ENCODE measurements at places on chromosomes 12 and 14.

- DNase-seq = no peak
Observed at GRCh38 chr12:15056218-15056617, 83.4 kb downstream of the PDE6H start.

DNA sequence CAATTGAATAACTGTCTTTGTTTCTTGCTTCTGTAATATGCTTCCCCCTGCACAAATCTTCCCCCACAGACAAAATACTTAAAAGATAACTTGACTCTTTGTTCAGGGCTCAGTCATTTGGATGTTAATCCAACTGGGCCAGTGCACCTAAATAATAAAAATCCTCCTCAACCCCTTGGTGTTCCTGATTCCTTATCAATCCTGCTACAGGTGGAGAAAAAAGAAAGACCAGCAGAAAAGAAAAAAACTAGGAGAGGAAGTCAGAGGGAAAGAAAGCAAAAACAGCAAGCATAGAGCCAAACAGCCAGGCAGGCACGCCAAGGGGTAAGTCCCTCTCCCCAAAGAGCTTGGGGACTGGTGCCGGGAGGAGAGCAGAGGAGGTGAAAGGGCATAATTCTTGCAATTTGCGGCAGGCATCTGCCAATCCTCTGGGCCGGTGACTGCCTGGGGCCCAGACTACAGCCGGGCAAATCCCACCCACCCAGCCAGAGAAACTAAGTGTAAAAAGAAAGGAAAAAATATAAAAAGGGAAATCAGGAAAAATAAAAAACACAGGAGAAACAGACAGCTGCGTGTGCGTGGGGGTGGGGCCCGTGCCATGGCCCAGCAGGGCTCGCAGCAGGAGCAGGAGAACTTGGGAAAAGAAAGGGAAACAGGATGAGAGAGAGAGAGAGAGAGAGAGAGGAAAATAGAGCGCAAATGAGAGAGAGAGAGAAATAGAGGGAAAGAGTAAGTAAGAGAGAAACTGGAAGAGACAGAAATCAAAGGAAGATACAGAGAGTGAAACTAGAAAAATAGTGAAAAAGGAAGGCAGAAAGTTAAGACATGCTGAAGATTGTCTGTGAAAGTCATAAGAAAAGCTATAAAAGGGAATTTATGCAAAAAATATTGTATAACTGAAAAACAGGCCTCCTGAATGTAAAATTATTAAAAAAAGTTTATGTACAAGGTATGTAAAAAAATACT is 21.4 kb downstream of the KLRK1 start:
- no peak for DNase-seq

DNA sequence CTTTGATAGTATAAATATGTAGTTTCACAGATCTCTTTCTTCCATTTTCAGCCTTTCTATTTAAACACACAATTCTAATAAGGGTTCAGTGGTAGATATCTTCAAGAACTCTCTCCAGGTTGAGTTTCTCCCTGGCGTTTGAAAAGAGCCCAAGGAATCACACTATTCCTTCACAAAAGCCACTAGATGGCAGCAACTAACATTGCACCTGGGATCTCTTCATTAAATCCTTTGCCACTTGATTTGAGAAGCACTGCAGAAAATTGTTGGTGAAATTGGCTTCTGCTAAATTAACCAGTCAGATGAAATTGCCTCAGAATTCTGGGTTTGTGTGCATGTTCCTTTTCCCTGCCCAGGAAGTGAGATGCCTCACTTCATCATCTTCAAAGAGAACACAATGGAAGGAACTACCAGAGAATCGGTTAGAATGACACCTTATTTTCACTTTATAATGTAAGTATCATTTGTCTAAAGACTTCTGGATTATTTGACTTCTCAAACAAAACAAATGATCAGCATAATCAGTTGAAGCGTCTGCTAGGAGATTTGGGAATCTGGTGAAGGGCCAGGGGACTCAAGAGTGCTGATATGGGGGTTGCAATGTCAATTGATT is 6.8 kb downstream of the CCDC198 start:
- no peak for DNase-seq

- DNase-seq = no peak
Observed at GRCh38 chr14:88499225-88499624, 55.6 kb downstream of the PTPN21 start.

- DNase-seq = no peak
Observed at GRCh38 chr12:93569301-93569655, 3.2 kb upstream of the SOCS2 start.

DNA sequence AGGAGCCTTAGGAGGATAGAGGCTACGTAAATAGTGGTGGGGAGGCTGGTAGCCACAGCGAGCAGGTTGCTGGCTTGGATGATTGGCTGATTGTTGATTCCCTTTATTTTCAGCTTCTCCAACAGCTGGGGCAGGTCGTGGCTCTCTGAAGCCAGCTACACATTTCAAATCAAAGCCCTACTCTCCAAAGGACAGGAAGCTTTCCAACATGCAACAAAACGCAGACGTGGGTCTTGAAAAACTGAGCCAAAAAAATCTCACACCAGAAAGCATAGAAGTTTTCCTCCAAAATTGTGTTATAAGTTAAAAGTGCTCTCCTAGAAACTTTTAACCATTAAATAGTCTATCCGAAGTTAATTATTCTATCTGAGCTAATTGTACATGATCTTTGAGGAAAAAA is 37.6 kb upstream of the PRICKLE1 start:
- DNase-seq = no peak

DNA sequence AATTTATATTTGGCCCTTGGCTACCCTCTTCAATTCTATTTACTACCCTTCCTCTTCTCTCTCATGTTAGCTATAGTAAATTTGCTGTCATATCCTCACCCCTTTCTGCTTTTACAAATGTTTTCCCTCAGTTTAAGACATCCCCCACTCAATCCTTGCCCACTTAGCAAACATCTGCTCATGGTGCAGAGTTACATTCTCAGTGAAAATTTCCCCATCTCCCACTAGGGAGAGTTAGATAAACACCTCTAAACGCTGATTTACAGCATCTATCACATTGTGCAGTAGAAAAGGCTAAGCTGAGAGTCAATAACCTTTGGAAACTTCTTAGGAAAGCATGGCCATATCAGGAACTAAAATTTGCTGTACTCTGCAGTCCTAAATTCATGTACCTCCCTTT is 69.0 kb downstream of the DENND5B start:
- DNase-seq = no peak

Data from CD4-positive, alpha-beta T cell treated with Interleukin-15 for 1 hour (primary cell).